ENCODE measurements at places on chromosomes 6 and 20. TPM values are rescaled to one million over a fixed set of nuclear protein-coding genes. Genes with fewer than 3 reads are reported as not detected.

Gene MOXD1
- total RNA-seq, result 18.6 TPM

DNA sequence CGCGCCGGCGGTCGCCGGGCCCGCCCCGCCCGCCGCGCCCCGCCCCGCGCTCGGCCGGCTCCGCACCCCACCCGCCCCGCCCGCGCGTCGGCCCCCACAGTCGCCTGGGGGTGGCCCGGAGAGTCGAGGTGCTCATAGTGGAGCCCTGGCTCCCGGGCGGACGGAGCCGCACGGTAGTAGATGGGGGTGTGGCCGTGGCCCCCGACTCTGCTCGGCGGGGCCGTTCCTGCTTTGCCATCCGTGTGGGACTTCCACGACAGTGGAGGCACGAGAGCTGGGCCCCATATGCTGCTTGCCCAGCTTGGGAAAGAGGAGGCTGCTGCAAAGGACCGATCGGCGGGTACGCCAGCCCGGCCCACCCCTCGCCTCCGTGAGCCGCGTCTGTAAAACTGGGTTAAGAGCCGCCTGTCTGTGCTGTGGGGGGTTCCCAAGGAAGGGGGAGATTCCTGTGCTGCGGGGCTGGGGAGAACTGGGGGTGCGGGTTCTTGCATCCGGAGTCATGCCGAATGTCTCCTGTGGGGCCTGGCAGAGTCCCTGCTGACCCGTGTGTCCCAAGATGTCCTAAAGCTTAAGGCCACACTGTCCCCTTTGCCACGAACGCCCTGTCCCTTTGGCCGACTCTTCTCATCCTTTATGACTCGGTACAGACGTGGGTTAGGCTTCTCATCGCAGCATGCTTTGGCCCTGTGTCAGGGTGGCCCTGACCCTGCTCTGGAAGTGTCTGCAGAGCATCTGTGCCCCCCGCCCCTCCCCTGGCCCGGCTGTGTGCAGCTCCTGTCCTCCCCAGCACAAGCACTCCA lies at the start of gene OPRL1:
Gene OPRL1 (plus strand): TSS at position 70 of the 800 bp plus-strand sequence. CDS start 12,639 bp downstream, outside the sequence.
- no peak for DNase-seq

Gene GPLD1
- 12.6 TPM for total RNA-seq

Gene ADGRF1
- total RNA-seq, result not detected

DNA sequence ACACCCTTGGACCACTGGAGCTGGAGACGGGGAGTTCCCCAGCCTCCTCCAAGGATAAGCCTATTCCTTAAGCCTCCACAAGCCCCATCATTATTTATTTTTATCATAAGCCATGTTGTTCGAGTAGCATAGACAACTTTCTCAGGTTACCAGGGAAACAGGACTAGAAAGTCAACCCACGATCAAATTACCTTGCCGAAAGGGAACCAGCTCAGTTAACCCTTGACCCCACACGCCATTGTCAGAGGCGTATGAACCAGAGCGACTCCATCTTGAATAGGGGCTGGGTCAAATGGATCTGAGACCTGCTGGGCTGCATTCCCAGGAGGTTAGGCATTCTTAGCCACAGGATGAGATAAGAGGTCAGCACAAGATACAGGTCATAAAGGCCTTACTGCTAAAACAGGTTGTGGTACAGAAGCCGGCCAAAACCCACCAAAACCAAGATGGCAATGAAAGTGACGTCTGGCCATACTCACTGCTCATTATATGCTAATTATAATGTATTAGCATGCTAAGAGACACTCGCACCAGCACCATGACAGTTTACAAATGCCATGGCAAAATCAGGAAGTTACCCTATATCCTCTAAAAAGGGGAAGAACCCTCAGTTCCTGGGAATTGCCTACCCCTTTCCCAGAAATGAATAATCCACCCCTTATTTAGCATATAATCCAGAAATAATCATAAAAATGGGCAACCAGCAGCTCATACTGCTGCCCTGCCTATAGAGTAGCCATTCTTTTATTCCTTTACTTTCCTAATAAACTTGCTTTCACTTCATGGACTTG lies 22.4 kb downstream of the SYNJ2 start:
- DNase-seq, result no peak

- no peak for DNase-seq
Observed at GRCh38 chr6:158847786-158848185, 28.6 kb upstream of the EZR start.

GRCh38 chr6:134287859-134288537 lies 29.9 kb downstream of the SGK1 start:
- no peak for DNase-seq

Gene PLA2G7
- total RNA-seq, result 4.1 TPM

- no peak for DNase-seq
Observed at GRCh38 chr6:151822252-151823111, 15.0 kb downstream of the ESR1 start.

DNA sequence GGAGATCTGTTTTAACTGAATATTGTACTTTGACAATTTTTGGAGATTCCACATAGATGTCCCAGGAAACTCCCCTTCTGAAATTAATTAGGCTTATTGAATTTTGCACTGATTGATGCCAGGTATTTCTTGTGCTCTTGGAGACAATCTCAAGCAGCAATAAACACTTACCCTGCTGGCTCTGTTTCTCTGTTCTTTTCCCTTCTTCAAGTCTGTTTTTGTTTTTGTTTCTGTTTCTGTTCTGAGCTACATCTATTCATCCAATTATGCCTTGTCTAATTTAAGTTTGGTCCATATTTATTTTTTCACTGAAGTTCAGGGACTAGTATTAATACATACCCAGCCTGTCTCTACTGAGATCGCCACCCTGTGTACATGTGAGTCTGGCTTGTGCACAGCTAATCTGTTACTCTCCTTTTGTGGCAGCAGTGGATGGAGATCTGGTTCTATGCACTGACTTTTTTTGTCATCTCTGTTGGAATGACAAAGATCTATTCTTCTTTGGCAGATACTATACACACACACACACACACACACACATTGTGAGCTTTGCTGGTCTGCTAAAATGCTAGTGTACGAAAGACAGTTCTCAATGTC lies 51.9 kb downstream of the IL22RA2 start:
- no peak for DNase-seq

DNA sequence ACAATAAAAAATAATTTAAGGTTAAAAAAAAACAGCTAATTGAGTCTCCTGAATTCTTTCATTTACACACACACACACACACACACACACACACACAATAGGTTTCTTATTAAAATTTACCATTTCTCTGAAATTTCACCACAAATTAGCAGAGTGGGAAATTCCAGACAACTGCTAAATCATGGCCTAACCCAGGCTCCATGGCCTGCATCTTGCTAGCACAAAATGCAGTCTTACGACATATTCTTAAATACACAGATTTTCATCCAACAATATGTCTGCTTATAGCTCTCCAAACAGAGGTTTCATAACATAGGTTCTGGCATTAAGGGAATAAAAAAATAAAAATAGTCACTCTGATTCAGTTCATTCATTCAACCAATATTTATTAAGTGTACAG lies 46.9 kb downstream of the SOD2 start:
- DNase-seq, result no peak

Gene WFDC8
- total RNA-seq, result not detected
